Fibroblast of villous mesenchyme (primary cell): ENCODE measurements at places on chromosomes 2 and 18. TPM values are rescaled to one million over a fixed set of nuclear protein-coding genes. Genes with fewer than 3 reads are reported as not detected.

The TANC1 gene
- 49.9 and 74.7 TPM in 2 replicates for total RNA-seq

The DTYMK gene
- total RNA-seq, result 33.2 and 40.9 TPM in 2 replicates

The GULP1 gene
- 53.1 and 118 TPM in 2 replicates for total RNA-seq

The TWIST2 gene
- total RNA-seq, result 47.4 and 58.7 TPM in 2 replicates

The LBH gene
- 548 and 803 TPM in 2 replicates for total RNA-seq

The FAM124B gene
- total RNA-seq, result under 0.01 and 0.32 TPM in 2 replicates

The MDH1B gene
- 0.64 and 1.3 TPM in 2 replicates for total RNA-seq

The SEPTIN10 gene
- 73.1 and 83.3 TPM in 2 replicates for total RNA-seq

The CDH2 gene
- 74.7 and 89.2 TPM in 2 replicates for total RNA-seq

The AOX1 gene
- 17.7 and 57.4 TPM in 2 replicates for total RNA-seq

The LRRC30 gene
- total RNA-seq, result not detected in 2 replicates

The STON1 gene
- total RNA-seq, result 15.5 and 25.0 TPM in 2 replicates

The HSPE1 gene
- 34.1 and 58.3 TPM in 2 replicates for total RNA-seq

The DSC2 gene
- total RNA-seq, result under 0.01 TPM in 1 of 2 replicates, not detected in the other

The RAB6D gene
- under 0.01 TPM in 1 of 2 replicates, not detected in the other for total RNA-seq

The RIT2 gene
- not detected in 2 replicates for total RNA-seq

The MROH2A gene
- total RNA-seq, result not detected in 2 replicates

The ITM2C gene
- 37.1 and 58.6 TPM in 2 replicates for total RNA-seq

The TUBA3D gene
- total RNA-seq, result not detected in 2 replicates

The KLHL29 gene
- 10.6 and 14.7 TPM in 2 replicates for total RNA-seq

The TGOLN2 gene
- 119 and 131 TPM in 2 replicates for total RNA-seq

The EIPR1 gene
- 23.8 and 32.4 TPM in 2 replicates for total RNA-seq

The TUBA4B gene
- not detected in 2 replicates for total RNA-seq

The GRB14 gene
- not detected in 2 replicates for total RNA-seq

The MEP1B gene
- total RNA-seq, result under 0.01 and 0.64 TPM in 2 replicates

The PLGLB2 gene
- total RNA-seq, result 1.6 and 2.6 TPM in 2 replicates

The CAPG gene
- 56.6 and 75.7 TPM in 2 replicates for total RNA-seq

The TGFBRAP1 gene
- 29.4 and 33.2 TPM in 2 replicates for total RNA-seq

The POU3F3 gene
- not detected in 2 replicates for total RNA-seq

The RUFY4 gene
- total RNA-seq, result not detected in 2 replicates

The GALNT5 gene
- total RNA-seq, result 7.7 and 17.3 TPM in 2 replicates

The TSPYL6 gene
- total RNA-seq, result not detected in 2 replicates

The GNLY gene
- total RNA-seq, result not detected in 2 replicates

The ACOXL gene
- total RNA-seq, result not detected in 2 replicates

The ABHD1 gene
- under 0.01 TPM in 1 of 2 replicates, not detected in the other for total RNA-seq

The C2orf80 gene
- total RNA-seq, result not detected in 2 replicates

The FHOD3 gene
- total RNA-seq, result 5.2 TPM in 2 replicates

The CUL3 gene
- total RNA-seq, result 61.2 and 82.5 TPM in 2 replicates

The CCDC138 gene
- 4.2 and 9.1 TPM in 2 replicates for total RNA-seq

The NCKAP5 gene
- total RNA-seq, result 28.7 and 47.9 TPM in 2 replicates

The SPEG gene
- 46.7 and 48.8 TPM in 2 replicates for total RNA-seq

The TMEM200C gene
- total RNA-seq, result under 0.01 TPM in 1 of 2 replicates, not detected in the other

The ATAD2B gene
- total RNA-seq, result 12.9 and 16.0 TPM in 2 replicates

The KLHL41 gene
- total RNA-seq, result 0.32 and 0.43 TPM in 2 replicates

The KLF7 gene
- 26.4 and 28.1 TPM in 2 replicates for total RNA-seq

The SLC20A1 gene
- total RNA-seq, result 66.0 and 96.3 TPM in 2 replicates

The TXNDC2 gene
- total RNA-seq, result under 0.01 TPM in 1 of 2 replicates, not detected in the other
